ENCODE measurements at places on chromosomes 7 and 10.

DNA sequence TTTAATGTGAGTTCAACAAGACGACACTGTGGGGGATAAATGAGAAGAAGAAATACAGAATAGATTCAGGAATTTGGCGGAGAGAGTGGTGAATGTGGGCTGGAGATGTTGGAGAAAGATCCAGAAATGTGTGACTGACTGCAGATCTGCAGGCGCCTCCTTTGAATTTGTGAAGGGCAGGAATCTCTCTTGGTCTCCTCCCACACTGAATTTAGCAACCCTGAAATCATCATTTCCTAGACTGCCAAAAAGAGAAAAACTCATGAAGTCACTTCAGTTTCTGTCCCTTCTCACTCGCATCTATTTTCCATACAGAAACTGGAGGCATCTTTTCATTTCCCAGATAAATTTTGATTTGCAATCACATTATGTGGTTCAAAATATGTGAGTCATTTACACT lies 128.7 kb downstream of the GNAI1 start:
- peak; percentile 62 for DNase-seq

- DNase-seq, result no peak
Observed at GRCh38 chr10:131166486-131166885, 145.0 kb downstream of the TCERG1L start.

- peak; percentile 67 for DNase-seq
Observed at GRCh38 chr10:28946479-28946878, 269.2 kb downstream of the BAMBI start.

GRCh38 chr10:78250313-78251015 lies 216.8 kb downstream of the RPS24 start:
- DNase-seq, result no peak

Data from fibroblast of pulmonary artery (primary cell).